Adrenal gland (tissue), 19 donors: ENCODE measurements at places on chromosomes 2 and 18. TPM values are rescaled to one million over a fixed set of nuclear protein-coding genes. Genes with fewer than 3 reads are reported as not detected.

Gene SLC4A3
- 40.0 TPM for polyA plus RNA-seq

Gene BCL11A
- 7.6 TPM for polyA plus RNA-seq

Gene CHRNA1
- not detected for polyA plus RNA-seq

Gene CCBE1
- polyA plus RNA-seq, result 12.0 TPM

DNA sequence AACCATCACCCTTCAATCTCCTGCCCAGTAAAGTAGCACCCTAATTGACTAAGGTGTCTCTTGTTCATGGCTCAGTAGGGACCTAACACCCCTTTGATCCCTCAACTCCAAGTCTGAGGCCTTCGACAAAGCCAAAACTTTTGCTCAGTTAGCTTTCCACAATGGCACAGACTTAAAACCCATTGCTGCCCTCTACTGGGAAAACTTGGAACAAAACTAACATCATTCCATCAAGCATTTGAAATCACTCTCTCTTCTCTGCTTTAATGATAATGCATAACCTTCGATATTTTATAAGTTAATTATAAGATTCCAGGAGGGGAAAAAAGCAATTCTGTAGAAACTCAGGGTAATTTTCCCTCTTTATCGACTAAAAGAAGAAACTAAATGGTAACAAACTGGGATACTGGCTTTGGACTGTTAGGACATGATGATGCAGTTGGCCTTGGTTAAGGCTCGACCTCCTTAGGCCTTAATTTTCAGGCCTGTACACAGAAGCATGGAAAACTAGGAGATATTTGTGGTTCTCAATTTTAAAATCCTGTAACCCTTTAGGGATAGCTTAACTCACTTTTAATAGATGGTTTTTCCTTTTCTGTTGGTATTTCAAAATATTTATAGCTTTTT lies 127.8 kb downstream of the STK39 start:
- no peaks in the 10 kb centered on the region for H3K27me3 ChIP-seq
- no peak for DNase-seq
- no peaks in the 10 kb centered on the region for H3K36me3 ChIP-seq

DNA sequence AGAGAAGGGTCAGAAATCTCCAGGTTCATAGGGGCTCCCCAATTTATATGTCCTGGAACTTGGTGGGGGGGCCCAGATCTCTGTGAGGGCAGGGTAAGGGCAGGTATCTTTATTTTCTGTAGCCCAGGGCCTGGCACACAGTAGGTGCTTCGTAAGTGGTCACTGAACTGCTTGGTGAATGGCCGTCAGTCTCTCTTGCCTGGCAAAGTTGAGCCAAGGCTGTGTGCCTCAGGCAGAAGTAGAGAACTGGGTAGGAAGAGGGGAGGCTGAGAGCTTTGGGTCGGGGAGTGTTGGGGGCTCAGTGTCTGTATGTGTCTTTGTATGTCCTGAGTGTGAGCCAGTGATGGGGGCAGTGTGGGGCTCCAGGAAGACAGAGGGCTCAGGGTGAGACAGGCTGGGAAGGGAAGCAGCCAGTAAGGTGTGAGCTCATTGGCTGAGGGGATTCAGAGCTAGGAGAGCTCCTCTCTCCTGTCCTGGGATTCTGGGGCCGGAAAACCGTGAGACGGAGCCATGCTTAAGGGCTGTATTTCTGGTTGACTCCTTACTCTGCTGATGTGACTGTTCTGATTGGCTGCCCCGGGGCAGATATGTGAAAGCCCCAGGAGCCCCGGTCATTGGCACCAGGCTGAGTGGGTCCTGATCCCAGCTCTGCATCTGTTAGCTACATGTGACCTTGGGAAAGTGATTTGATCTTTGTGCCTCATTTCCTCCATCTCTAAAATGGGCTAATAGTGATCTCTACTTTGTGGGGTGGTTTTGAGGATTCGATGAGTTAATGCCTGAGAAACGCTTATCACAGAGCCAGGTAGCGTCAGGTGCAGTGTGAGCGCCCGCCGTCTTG lies 30.3 kb downstream of the STEAP3 start:
- H3K27ac ChIP-seq, result no peak overlapping the region
- no peaks in the 10 kb centered on the region for H3K27me3 ChIP-seq
- DNase-seq, result no peak
- H3K4me3 ChIP-seq, result no peak overlapping the region

DNA sequence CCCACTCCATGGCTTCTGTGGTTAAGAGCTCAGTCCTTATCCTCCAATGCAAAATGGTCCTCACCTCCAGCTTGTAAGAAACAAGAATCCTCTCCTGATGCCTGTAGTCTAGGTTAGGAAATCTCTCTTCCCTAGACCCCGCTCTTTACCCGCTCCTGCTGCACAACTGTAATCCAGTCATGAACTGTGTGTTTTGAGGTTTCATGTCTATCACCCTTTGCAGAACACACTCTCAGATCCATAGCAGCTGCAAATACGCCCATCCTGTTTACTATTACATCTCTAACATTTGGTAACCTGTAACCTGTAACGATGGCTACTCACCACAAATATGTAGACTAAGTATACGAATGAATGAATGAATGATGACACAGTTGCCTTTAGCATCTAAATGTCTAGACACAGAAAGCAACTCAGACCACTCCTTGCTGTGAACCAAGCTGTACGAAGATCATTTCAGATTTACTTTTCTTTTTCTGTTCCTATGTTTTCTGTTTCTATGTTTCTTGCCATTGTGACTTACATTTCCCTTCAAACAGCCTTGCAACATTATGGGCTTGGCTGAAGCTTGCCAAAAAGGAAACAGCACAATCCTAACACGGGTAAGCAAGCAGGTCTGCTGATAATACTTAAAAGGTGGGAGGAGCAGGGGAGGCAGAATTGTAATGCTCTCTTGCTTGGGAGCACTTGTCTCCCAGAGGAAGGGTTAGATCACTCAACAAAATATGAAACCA lies 53.7 kb downstream of the EPHA4 start:
- H3K27me3 ChIP-seq, result no peaks in the 10 kb centered on the region
- H3K4me1 ChIP-seq, result peaks cover 15% of the 10 kb centered on the region

Gene GPR45
- polyA plus RNA-seq, result not detected

GRCh38 chr2:193581807-193582206 lies 1387.1 kb upstream of the TMEFF2 start:
- no peaks in the 10 kb centered on the region for H3K36me3 ChIP-seq
- no peak overlapping the region for H3K27ac ChIP-seq
- H3K27me3 ChIP-seq, result no peaks in the 10 kb centered on the region
- no peak for DNase-seq
- no peak overlapping the region for H3K4me3 ChIP-seq
- H3K4me1 ChIP-seq, result no peaks in the 10 kb centered on the region

DNA sequence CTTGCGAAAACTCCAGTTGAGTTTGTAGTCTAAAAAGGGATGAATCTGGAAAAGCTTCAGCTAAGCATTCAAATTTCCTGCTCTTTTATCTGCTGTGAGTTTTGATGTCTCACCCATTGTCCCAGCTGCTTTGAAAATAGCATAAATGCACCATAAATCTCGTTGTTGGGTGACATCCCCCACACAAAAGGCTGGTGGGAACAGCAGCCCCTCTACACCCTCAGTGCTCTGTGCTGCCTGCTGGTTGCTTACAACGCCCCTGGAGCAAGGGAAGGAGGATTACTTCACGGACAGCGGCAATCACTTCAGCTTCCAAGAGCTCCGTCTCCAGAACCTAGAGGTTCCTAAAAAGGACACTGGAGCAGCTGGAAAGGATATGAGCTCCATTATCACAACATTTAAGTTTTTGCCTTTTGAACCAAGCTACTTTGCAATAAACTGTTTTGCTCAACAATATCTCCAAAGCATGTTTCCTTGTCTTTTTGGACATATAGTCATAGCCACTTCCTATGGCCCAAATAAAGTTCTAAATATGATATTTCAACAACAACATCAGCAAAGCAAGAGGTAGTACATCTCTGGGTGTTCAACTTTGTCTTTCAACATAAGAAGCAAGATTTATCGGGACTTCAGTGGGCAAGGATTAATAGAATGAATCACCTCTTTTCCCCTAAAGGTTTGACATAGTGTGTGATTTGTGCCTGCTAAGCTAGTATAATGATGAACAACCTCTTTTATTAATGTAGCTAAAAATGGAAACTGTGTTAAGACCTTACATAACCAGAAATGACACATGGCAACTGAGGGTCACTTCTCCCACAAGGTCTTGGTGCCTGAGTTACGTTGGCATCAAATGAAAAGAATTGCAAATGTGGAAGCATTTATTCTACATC lies 413.5 kb downstream of the TXNL1 start:
- H3K27ac ChIP-seq, result no peak overlapping the region
- H3K36me3 ChIP-seq, result no peaks in the 10 kb centered on the region
- no peak for DNase-seq
- no peaks in the 10 kb centered on the region for H3K27me3 ChIP-seq
- H3K4me1 ChIP-seq, result peaks cover 12% of the 10 kb centered on the region

Gene FAHD2B
- 8.5 TPM for polyA plus RNA-seq

DNA sequence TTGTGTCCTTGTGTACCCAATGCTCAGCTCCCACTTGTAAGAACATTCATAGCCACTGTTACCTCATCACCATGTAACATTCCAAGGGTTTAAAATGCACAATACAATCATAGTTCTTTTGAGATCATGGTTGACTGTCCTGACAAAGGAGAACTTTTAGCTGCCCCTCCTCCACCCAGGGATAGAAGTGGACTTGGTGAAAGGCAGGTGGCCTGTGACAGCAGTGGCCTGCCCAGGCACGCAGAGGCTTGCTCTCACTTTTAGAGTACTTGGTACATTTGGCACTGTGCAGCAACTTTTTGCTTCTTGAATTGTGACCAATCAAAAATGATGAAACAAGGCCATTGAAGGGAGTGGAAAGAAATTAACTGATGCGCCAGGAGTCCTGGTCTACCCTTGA lies 108.7 kb downstream of the ANKRD44 start:
- DNase-seq, result no peak
- H3K4me3 ChIP-seq, result no peak overlapping the region
- no peak overlapping the region for H3K27ac ChIP-seq
- peaks cover 18% of the 10 kb centered on the region for H3K4me1 ChIP-seq
- H3K36me3 ChIP-seq, result no peaks in the 10 kb centered on the region

DNA sequence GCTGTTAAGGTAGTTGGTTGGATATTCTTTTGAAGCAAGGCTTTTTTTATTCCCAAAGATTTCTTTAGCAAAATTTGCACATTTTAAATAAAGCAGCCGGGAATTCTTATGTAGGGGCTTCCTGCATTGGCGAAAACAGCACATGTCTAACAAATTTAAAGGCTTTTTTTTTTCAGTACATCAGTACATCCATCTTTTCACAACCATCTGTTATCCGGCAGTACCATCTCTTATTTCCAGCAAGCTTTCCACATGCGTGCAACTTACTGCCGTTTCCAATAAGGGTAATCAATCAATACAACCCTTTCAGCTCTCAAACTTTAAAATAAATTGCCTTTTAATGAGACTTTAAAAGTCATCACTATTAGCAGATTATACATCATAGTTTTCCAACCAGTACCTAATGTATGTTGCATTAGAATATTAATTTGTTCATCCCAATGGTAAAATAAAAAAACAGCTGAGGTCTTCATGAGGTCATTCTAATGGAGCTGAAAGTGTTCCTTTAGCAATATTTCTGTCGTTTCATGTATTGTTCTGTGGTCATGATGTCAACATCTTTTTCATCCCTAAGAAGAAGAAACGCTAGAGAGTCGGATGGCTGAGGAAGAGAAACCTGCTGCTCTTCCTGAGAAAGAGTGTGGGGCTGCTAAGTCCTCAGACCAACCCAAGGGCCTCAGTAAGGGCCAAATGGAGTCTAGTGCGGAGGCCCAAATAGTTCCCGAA lies 81.4 kb upstream of the UNC80 start:
- no peaks in the 10 kb centered on the region for H3K27me3 ChIP-seq
- DNase-seq, result no peak
- no peak overlapping the region for H3K27ac ChIP-seq
- no peaks in the 10 kb centered on the region for H3K4me1 ChIP-seq

GRCh38 chr18:27017901-27018500 lies 152.5 kb upstream of the AQP4 start:
- no peaks in the 10 kb centered on the region for H3K27me3 ChIP-seq
- no peak for DNase-seq
- H3K4me3 ChIP-seq, result no peak overlapping the region
- H3K36me3 ChIP-seq, result no peaks in the 10 kb centered on the region
- no peak overlapping the region for H3K27ac ChIP-seq

GRCh38 chr18:13235981-13236380 lies 17.4 kb downstream of the LDLRAD4 start:
- peak; percentile 9 for DNase-seq
- no peak overlapping the region for H3K4me3 ChIP-seq
- no peaks in the 10 kb centered on the region for H3K36me3 ChIP-seq
- H3K27me3 ChIP-seq, result no peaks in the 10 kb centered on the region
- H3K27ac ChIP-seq, result no peak overlapping the region

DNA sequence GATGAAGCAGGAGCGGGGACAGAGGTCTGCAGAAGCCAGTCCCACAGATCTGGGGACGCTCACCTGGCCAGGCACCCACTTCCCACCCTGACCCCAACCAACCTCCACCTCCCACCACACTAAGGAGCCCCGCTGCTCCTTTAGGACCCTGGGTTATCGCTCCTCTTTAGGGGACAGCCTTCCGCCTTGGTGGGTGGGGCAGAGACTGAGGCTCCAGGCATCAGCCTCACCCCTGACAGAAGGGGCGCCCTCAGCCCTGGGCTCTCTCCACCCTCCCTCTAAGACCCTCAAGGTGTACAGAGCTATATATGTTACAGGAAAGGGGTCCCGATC lies 33.5 kb upstream of the SLC66A3 start:
- H3K36me3 ChIP-seq, result no peaks in the 10 kb centered on the region
- H3K4me1 ChIP-seq, result no peaks in the 10 kb centered on the region
- H3K4me3 ChIP-seq, result no peak overlapping the region
- no peak for DNase-seq

- DNase-seq, result no peak
- H3K27me3 ChIP-seq, result no peaks in the 10 kb centered on the region
- no peak within 1 kb of the TSS for H3K4me3 ChIP-seq
- no peaks in the 10 kb centered on the region for H3K36me3 ChIP-seq
- no peak within 1 kb of the TSS for H3K27ac ChIP-seq
- H3K4me1 ChIP-seq, result no peaks in the 10 kb centered on the region
Observed at GRCh38 chr2:31414601-31415241, at the start of gene XDH. XDH (minus strand) TSS chr2:31414742; CDS start chr2:31414666, 76 bp downstream.

DNA sequence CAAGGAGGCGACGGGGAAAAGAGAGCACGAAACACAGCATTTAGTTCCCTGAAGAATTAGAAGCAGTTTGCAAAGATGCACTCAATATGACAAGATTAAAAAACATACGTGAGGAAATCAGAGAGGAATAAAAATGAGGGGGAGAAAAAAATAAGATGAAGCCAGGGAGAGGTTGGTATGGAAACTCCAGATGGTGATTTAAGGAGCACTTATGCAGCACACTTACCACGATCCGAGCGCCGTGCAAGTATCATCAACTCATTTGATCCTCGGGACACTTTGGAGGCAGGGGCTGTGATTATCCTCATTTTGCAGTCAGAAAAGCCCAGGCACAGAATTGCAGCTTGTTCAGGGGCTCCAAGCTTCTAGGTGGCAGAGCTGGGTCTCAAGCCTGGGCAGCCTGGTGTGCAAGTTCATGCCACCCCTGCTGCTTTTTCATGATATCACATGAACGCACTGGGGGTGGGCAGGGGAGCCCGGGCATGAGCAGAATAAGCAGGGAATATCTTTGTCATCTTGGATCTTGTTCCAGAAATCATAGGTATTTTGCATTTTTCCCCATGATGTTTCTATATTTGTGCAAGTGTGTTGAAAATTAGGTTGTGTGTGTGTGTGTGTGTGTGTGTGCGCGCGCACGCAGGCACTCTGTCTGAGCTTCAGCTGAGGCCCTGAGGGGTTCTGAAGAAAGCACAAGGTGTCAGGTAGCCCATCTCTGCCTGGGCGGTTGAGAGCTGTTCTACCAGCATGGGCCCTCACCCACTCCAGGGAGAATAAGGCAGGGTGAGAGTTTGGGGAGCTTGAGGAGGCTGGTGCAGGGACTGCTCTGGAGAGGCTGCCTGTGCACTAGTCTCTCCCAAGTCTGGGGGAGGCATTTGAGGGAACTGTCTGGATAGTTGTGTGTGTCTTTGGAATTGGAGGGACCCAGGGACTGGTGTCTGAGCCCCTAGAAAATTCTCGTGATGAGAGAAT lies 25.0 kb upstream of the PDIA6 start:
- no peaks in the 10 kb centered on the region for H3K36me3 ChIP-seq
- no peak for DNase-seq
- H3K4me3 ChIP-seq, result no peak overlapping the region
- H3K4me1 ChIP-seq, result no peaks in the 10 kb centered on the region
